ENCODE measurements at places on chromosomes 13 and 19.

GRCh38 chr13:110314516-110315245 lies 7.6 kb downstream of the COL4A2 start:
- no peak for DNase-seq

DNA sequence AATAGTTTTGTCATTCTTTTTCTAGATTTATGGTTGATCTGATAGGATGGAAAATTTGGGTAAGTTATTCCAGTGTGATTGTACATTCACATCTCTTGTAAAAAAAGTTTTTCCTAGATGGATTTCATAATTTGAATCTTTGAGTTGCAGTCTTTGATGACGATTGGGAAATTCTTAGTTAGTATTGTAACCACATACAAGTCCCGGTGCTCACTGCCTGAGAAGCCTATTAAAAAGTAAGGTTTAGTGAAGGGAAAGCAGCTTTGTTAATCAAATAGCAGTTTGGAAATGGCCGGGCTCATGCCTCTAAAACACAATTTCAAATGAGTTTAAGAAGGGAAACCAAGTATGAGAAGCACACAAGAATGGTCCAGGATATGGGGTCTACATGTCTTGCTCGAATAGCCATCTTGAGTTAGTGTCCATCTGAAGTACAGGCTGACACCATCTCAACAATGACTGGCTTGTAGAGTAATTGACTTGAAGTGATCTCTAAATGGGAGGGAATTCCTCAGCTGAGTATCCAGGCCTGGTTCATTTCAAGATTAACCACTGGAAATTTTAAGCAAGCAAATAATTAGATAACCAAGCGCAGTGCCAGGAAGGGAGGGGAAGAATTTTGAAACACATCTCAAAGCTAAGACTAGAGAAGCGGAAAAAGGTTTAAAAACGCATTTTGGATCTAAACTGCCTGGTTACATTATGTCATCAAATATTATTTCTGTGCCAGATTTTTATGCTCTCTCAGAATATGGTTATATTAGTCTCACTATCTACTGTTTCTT lies 1145.6 kb upstream of the MIR17HG start:
- DNase-seq: no peak

- DNase-seq: no peak
These were observed 786.6 kb upstream of the SLITRK6 start for GRCh38 chr13:86585835-86586234.

- no peak for DNase-seq
These were observed 464.4 kb downstream of the ITGBL1 start for GRCh38 chr13:101916775-101917474.

- DNase-seq: no peak
These were observed 3.9 kb downstream of the RAB3D start for GRCh38 chr19:11335449-11336146.

GRCh38 chr13:34587576-34587975 lies 354.5 kb upstream of the NBEA start:
- DNase-seq: no peak

DNA sequence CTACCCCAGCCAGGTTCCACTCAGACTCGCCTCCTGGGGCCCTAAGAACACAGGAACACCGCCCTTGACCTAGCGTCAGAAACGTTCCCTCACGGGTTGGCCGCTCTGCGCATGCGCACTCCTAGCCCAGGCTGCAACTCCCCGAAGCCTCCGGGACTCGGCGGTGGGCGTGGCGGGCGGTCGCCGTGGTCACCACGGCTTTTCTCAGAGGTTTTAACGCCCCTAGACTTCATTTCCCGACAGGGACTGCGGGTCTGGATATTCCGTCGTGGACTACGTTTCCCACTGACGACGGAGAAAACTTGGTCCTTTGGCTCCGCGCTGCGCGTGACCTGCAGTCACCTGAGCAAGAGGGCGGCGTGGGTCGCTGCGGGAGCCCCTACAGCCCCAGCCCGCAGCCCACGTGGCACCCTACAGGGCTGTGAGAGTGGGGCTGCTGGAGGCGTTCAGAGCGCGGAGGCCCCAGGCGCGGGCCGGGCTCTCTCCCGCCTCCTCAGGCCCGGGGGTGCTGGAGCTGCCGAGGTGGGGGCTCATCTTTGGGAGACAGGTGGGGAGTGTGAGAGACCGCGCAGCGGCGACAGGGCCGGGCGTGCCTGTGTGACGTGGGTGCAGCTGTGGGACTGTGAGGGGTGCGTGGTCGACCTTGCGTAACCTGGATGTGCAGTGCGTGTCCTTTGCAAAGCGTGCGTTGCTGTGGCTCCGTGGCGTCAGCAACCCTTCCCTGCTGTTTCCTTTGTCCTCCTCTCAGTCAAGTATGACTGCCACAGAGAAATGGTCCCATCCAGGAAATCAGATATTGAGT lies 38.0 kb upstream of the ZNF573 start:
- no peak for DNase-seq

DNA sequence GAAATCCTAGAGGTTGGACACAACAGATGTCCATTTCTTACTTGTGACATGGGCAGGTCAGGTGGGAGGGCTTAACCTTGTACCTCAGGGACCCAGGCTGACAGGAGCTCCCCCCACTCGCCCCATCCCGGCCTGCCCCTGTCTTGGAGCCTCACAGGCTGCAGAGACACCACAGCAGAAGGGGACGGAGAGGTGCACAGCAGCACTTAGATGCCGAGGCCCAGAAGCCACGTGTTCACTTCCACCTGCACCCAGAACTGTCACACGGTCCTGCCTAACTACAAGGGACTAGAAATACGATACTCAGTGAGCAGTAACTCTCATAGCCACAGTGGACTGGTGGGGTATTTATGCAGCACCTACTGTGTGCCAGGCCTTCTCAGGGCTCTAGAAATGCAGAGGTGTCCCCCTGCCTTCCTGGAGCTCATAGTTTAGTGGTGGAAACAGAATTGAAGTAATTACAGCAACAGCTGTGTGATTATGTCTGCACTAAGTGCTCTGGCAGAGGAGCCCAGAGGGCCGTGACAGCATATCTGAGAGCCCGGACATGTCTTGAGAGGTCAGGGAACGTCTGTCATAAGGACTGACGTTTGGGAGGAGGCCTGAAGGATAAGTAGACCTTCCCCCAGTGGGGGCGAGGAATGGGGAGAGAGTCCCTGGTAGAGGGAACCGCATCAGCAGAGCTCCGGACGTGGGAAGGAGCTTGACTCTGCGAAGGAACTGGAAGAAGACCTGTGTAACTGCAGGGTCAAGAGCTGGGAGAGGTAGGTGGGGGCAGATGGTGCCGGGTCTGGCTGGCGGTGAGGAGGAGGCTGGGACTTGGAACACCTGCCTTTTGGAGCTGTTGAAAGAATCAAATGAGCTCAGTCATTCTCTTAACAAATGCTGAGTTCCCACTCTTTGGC lies 130.0 kb downstream of the SIPA1L3 start:
- no peak for DNase-seq

GRCh38 chr13:48165727-48166126 lies 67.3 kb upstream of the ITM2B start:
- no peak for DNase-seq

- no peak for DNase-seq
These were observed 26.9 kb downstream of the SCGB2B2 start for GRCh38 chr19:34649886-34650543.

DNA sequence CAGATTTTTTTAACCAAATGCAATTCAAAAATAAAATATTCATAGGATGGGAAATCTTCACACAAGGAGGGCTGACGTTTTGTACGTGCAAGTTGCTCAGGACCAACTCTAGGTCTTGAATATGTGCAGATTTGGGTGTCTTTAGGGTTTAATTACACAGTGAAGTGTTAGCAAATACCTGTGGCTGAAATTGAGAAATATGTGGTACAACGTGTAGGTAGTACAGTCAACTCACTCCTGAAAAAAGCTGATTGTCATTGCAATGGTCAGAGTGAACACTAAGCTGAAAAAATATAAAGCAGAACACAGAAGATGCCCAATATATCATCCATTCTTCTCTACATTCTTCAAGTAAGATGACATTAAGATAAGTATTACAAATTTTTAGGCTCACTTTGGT lies 314.3 kb downstream of the SLITRK1 start:
- DNase-seq: no peak

DNA sequence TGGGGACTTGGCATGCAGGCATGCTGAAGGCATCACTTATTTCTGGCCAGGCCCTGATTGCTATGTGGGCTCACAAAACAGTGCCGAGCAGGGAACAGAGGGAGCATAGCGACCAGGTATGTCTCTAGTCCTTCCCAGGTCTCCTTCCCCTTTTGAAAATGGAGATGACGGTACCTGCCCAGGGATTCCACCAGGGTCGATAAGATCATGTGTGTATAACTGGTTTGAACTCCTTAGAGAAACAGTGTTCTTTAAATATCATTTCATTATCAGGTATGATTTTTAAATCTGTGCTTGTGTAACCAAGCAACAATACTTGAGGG lies 280.6 kb downstream of the FOXO1 start:
- no peak for DNase-seq

- no peak for DNase-seq
These were observed 191.4 kb downstream of the POSTN start for GRCh38 chr13:37407156-37407555.

DNA sequence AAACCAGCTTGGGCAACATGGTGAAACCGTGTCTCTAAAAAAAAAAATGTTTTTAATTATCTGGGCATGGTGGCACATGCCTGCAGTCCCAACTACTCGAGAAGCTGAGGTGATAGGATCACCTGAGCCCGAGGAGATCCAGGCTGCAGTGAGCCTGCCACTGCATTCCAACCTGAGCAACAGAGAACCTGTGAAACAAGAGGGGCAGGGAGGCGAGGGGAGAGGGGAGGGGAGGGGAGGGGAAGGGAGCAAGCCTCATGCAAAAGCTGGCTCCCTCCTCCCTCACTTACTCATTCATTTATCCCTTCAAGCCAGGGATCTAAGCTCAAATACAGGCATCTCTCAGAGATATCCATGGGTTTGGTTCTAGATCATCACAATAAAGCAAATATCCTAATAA lies 8.9 kb downstream of the ATP7B start:
- no peak for DNase-seq

- DNase-seq: no peak
These were observed 52.2 kb downstream of the AP1M1 start for GRCh38 chr19:16249826-16250404.

GRCh38 chr13:99796175-99796819 lies 175.3 kb downstream of the ZIC5 start:
- DNase-seq: no peak

- no peak for DNase-seq
These were observed 1204.2 kb downstream of the SLITRK1 start for GRCh38 chr13:82678052-82678451.

DNA sequence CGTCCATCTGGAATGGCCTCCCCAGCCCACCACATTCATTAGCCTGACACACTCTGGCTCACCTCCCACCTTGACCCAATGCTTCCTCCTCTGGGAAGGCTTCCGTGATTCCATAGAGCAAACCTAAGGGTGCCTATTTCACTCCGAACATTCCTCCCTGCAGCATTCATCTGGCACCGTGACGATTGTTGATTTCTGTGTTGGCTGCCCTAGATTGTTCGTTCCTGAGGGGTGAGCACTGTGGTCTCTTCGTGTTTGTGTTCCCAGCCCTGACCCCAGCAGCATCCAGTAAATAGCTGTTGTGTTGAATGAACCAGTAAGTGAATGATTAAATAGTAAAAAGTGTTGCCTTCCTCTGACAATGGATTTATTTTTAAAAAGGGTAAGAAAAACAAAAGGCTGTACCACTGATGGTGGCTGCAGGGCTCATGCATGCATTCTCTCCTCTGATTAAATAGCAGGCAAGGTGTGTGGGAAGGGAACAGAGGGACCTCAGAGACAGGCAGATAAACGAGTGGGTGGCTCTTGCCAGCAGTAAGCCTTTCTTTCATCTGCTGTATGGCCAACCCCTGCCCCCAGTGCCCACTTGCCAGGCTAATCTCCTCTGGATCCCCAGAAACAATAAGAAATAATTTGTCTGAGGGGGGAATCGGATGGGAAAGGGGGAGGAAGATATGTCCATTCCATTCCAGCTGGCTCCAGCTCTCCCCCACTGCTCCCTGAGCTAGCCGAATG lies 48.4 kb upstream of the CACNA1A start:
- DNase-seq: no peak

- no peak for DNase-seq
These were observed 677.4 kb downstream of the SLITRK1 start for GRCh38 chr13:83204886-83205285.

- DNase-seq: no peak
These were observed 135.7 kb downstream of the CRYL1 start for GRCh38 chr13:20389696-20390525.

DNA sequence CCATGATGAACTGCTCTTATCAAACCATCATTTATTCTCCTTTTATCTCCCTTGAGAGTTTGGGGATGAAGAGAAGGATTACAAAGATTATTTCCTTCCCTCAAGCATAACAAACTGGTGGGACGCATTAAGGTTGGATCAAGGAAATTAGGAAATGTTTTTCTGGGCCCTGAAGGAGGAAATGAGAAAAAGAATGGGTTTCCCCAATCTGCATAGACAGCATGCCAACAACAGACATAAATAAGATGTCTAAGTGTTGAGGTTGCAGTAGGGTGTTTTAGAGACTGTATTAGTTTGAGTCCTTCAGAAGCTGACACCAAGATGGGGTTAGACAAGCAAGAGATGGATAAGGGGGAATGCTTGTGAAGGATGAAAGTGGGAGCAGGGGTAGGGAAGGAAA lies 7.3 kb downstream of the EPSTI1 start:
- DNase-seq: no peak

- DNase-seq: no peak
These were observed 101.4 kb upstream of the GPR12 start for GRCh38 chr13:26861941-26862340.

DNA sequence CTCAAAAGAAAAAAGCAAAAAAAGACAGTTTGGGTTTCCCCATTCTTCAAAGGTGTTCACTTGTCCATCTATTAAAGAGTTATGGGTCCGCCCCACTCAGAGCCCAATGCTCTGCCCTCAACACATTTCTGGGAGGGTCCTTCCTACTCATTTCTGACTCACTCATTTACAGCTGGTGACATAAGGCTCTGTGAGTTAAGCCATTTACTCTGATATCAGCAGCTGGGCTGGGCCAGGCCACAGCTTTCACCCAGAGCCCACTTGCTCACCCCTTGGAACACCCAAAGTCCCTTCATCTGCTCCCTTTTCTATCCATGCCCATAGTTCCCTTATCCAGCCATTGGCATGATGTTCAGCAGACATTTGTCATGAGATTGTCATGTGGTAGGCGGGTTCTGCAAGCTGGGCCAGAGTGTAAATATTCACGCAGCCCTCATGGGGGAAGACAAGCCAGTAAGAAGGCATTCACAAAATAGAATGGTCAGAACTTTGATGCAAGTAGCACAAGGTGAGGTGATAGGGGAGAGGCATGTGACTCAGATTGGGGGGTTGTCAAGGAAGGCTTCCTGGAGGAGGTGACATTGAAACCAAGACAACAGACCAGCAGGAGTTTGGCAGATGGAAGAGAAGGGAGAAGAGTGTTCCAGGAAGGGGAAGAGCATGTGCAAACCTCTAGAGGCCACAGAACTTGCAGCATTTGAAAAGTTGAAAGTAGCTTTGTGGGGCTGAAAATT lies 5.9 kb downstream of the MAST1 start:
- no peak for DNase-seq

DNA sequence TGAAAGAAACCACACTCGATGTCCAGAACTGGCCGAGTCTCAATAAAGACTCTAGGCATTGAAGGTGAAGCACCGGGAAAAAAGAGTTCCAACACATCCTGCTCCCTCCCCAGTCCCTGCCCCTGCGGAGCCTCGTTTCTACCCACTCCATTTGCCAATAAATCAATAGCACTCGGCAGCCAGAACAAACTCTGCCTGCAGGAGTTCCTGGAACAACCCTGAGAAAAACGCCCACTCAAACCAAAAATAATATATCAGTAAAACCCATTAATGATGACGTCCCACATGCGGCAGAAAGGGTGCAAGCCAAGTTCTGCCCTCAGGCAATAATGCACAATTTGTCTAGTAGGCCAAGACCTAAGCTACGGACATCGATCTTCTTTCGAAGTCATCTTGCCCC lies 41.0 kb downstream of the PDCD5 start:
- no peak for DNase-seq

GRCh38 chr19:42121656-42122069 lies 10.6 kb downstream of the POU2F2 start:
- no peak for DNase-seq

Data from HuH-7 (cell line).